Hepatocyte (in vitro differentiated cells): ENCODE measurements at places on chromosomes 4 and X. TPM values are rescaled to one million over a fixed set of nuclear protein-coding genes. Genes with fewer than 3 reads are reported as not detected.

DNA sequence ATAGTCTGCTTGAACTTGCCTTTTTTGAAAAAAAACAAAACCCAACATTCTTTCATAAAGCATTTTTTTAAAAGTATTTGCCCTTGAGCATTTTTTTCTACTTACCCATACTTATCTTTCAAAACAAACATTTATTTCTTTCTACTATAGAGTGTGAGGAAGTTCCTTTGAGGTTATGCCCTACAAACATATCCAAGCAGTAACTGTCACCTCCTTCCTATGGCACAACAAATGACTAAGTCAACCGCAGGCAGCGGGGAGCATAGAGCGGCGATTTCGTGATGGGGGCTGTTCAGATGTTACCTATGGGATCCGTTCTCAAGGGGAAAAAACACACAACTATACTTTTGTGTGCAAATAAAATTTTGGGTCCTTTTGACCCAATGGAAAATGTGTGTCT, 19.4 kb downstream of the SPRY1 start:
- no peak overlapping the region for H3K4me3 ChIP-seq
- no peaks in the 10 kb centered on the region for H3K36me3 ChIP-seq
- no peak overlapping the region for H3K27ac ChIP-seq
- no peak for DNase-seq
- H3K4me1 ChIP-seq = peaks cover 31% of the 10 kb centered on the region
- no peaks in the 10 kb centered on the region for H3K27me3 ChIP-seq

DNA sequence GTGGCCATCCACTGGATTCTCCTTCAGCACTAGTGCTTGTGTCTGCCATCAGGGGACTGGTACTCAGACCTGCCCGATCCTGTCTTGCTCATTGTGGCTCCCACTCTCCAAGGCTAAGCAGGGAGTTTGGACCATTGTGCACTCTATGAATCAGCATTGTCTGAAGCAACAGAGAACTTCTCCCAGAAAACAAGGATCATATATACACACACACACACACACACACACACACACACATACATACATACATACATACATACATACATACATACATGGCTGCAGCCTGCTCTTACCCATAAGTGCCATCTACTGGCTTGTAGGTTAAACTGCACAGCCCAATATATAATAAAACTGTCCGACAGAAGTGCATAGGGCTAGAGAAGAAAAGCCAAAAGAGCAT, 345.3 kb upstream of the LCORL start:
- H3K27me3 ChIP-seq = no peaks in the 10 kb centered on the region
- no peak overlapping the region for H3K27ac ChIP-seq
- no peaks in the 10 kb centered on the region for H3K4me1 ChIP-seq
- peak; percentile 63 for DNase-seq
- H3K36me3 ChIP-seq = no peaks in the 10 kb centered on the region

DNA sequence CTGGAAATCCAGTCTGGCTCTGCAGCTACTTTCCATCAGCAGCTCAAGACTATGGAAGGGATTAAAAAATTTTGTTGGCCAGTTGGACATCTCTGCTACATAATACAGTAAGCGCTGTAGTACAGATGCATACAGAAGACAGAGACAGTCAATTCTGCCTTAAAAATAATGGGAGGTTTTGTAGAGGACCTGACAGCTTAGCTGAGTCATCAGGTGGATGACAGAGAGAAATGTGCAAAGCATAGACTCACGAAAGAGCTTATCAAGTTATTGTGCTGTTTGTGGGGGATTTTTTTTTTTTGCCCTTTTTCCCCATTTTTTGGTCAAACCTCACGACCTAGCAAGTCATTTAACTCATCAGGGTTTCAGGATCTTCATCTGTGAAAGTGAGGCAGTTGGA, 149.0 kb upstream of the SCML1 start:
- H3K27ac ChIP-seq = no peak overlapping the region
- no peak overlapping the region for H3K4me3 ChIP-seq
- H3K27me3 ChIP-seq = no peaks in the 10 kb centered on the region
- H3K4me1 ChIP-seq = peaks cover 2% of the 10 kb centered on the region
- no peak for DNase-seq
- no peaks in the 10 kb centered on the region for H3K36me3 ChIP-seq

GRCh38 chr4:132956962-132957361, 192.1 kb upstream of the PCDH10 start:
- no peak overlapping the region for H3K4me3 ChIP-seq
- no peaks in the 10 kb centered on the region for H3K27me3 ChIP-seq
- H3K27ac ChIP-seq = no peak overlapping the region
- H3K36me3 ChIP-seq = no peaks in the 10 kb centered on the region
- no peak for DNase-seq

DNA sequence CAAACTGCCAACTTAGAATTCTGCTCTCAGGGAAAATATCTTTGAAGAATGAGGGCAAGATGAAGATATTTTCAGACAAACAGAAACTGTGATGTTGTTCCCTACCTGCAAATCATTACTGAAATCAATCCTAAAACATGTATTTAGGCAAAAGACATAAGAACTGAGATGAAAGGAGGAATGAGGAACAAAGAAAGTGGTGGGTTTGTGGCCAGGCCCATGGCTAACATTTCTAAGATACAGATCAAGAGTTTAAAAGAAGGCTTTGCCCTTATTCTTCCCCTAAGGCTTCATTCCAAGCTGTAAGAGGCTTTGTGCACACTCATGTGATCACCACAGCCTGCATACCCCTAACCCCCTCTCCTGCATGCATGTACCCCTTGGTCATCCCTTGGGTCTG, 46.5 kb downstream of the ADGRG2 start:
- no peak overlapping the region for H3K4me3 ChIP-seq
- no peaks in the 10 kb centered on the region for H3K4me1 ChIP-seq
- no peaks in the 10 kb centered on the region for H3K27me3 ChIP-seq
- no peak overlapping the region for H3K27ac ChIP-seq
- H3K36me3 ChIP-seq = no peaks in the 10 kb centered on the region

The PHEX gene
- 0.27 and 0.84 TPM in 2 replicates for total RNA-seq

- H3K27me3 ChIP-seq = no peaks in the 10 kb centered on the region
- no peak for DNase-seq
- H3K4me1 ChIP-seq = peaks cover 6% of the 10 kb centered on the region
- no peak overlapping the region for H3K27ac ChIP-seq
- no peak overlapping the region for H3K4me3 ChIP-seq
- no peaks in the 10 kb centered on the region for H3K36me3 ChIP-seq
Measured at GRCh38 chrX:152810403-152810802, 20.2 kb downstream of the CETN2 start.

- H3K27ac ChIP-seq = no peak within 1 kb of the TSS
- H3K4me1 ChIP-seq = peaks cover 15% of the 10 kb centered on the region
- H3K36me3 ChIP-seq = no peaks in the 10 kb centered on the region
- H3K4me3 ChIP-seq = peak within 1 kb of the TSS; percentile 89
Measured at GRCh38 chr4:973431-974397, at the start of gene DGKQ. DGKQ (minus strand) TSS chr4:973569; CDS start chr4:973482, 87 bp downstream.

- H3K27me3 ChIP-seq = no peaks in the 10 kb centered on the region
- H3K4me1 ChIP-seq = no peaks in the 10 kb centered on the region
- no peak for DNase-seq
Measured at GRCh38 chrX:41257801-41258200, 76.2 kb upstream of the DDX3X start.

The MMGT1 gene
- 20.7 and 25.1 TPM in 2 replicates for total RNA-seq

DNA sequence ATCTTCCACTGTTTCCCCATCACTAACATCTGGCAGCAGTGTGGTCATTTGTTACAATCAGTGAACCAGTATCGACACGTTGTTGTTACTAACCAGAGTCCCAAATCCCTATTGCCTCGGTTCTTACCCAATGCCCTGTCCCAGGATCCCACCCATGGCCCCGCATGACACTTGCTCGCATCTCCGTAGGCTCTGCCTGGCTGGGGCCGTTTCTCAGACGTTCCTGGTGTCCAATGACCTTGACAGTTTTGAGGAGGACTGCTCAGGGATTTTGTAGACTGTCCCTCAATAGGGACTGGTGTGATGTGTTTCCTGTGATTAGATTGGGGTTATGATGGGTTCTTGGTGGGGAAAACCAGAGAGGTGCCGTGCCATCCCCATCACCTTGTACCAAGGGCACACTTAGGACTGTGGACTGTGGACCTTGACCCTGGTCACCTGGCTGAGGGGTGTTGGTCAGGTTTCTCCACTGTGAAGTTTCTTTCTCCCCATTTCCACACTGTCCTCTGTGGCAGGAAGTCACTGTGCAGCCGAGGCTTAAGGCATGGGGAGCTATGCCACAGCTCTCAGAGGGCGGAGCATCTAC, 108.4 kb downstream of the ADRA2C start:
- peaks cover 57% of the 10 kb centered on the region for H3K27me3 ChIP-seq
- no peak for DNase-seq
- H3K4me1 ChIP-seq = no peaks in the 10 kb centered on the region
- no peak overlapping the region for H3K4me3 ChIP-seq
- no peaks in the 10 kb centered on the region for H3K36me3 ChIP-seq

- DNase-seq = no peak
- no peaks in the 10 kb centered on the region for H3K27me3 ChIP-seq
- H3K4me1 ChIP-seq = no peaks in the 10 kb centered on the region
- no peaks in the 10 kb centered on the region for H3K36me3 ChIP-seq
- no peak overlapping the region for H3K27ac ChIP-seq
Measured at GRCh38 chr4:14337892-14338584, 664.2 kb upstream of the CPEB2 start.

The DCAF8L2 gene
- not detected in 2 replicates for total RNA-seq

GRCh38 chr4:168208957-168209614, 109.5 kb downstream of the DDX60 start:
- H3K27me3 ChIP-seq = no peaks in the 10 kb centered on the region
- DNase-seq = no peak
- H3K4me3 ChIP-seq = no peak overlapping the region

DNA sequence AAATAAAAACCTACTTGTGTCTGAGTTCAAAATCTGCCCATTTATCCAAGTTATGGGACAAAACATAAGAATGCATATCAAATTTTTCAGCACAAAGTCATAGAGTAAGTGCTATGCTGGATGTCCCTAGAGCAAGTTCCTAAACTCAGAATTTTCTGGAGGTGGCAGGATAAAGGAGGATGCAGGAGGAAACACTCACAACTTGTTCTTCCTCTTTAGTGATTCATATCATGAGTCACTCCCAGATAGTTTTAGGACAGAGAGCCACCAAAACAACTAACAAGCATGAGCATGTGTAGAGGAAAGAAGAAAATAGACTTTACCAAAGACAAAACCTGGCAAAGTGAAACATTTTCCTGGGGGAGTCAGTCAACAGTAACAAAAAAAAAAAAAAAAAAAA, 302.7 kb downstream of the KCTD8 start:
- H3K4me1 ChIP-seq = no peaks in the 10 kb centered on the region
- no peak for DNase-seq
- H3K36me3 ChIP-seq = no peaks in the 10 kb centered on the region
- H3K27me3 ChIP-seq = no peaks in the 10 kb centered on the region

The GLUD2 gene
- total RNA-seq = 12.6 and 15.2 TPM in 2 replicates

The EVC2 gene
- 3.6 and 4.2 TPM in 2 replicates for total RNA-seq

The TBC1D19 gene
- 13.3 and 21.9 TPM in 2 replicates for total RNA-seq

- H3K4me1 ChIP-seq = no peaks in the 10 kb centered on the region
- H3K4me3 ChIP-seq = no peak overlapping the region
- H3K27ac ChIP-seq = no peak overlapping the region
- no peaks in the 10 kb centered on the region for H3K36me3 ChIP-seq
Measured at GRCh38 chr4:6251365-6251764, 18.3 kb upstream of the WFS1 start.

DNA sequence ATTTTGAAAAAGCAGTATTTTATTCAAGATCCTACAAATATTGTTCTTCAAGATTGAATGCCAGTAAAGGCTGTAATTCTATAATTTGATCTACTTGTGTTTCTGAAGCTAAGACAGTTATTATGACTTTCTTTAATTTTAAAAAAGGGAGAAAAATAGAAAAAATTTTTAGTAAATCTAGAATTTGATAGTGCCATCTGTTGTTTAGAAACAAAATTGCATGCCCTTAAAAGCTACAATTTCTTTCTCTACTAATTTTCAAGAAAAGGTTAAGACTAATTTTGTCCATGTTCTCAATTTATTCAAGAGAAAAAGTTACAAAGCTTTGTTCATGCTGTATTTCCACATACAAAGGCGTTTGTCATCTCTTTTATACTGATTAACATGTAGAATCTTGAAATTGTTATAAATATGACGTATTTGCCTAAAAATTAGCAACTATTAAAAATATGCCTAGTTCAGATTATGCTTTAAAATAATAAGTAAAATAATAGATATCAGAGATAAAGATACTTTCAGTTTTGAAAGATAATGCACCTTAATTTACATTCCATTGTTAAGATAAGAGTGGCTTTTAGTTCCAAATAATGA, 25.6 kb upstream of the MMRN1 start:
- no peaks in the 10 kb centered on the region for H3K27me3 ChIP-seq
- no peak overlapping the region for H3K4me3 ChIP-seq
- H3K27ac ChIP-seq = no peak overlapping the region
- no peaks in the 10 kb centered on the region for H3K4me1 ChIP-seq
- H3K36me3 ChIP-seq = no peaks in the 10 kb centered on the region

The VCX3A gene
- 0.53 TPM in 1 of 2 replicates, not detected in the other for total RNA-seq

DNA sequence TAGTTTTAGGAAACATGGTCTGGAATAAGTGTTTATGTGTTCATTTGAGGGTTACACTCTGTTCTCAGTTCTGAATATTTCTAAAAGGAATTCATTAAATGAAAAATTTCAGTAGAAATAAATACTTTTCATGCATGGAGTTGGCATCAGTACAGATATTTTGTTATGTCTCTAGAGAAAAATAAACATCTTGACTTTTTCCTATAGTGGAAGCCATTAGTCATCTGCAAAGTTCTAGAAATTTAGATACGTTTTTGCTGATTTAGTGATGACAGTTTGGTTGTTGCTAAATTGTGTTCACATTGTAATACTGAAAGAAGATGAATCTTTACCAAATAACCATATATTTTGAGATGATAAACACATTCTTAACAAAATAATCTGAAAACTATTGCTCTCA, 268.2 kb upstream of the TEX13A start:
- H3K27me3 ChIP-seq = no peaks in the 10 kb centered on the region
- H3K27ac ChIP-seq = no peak overlapping the region
- DNase-seq = no peak
- no peaks in the 10 kb centered on the region for H3K36me3 ChIP-seq
- no peak overlapping the region for H3K4me3 ChIP-seq
- no peaks in the 10 kb centered on the region for H3K4me1 ChIP-seq

- H3K27me3 ChIP-seq = no peaks in the 10 kb centered on the region
- H3K4me1 ChIP-seq = no peaks in the 10 kb centered on the region
- H3K27ac ChIP-seq = no peak overlapping the region
- H3K36me3 ChIP-seq = no peaks in the 10 kb centered on the region
Measured at GRCh38 chrX:38868941-38869401, 67.7 kb downstream of the MID1IP1 start.

The HSD17B11 gene
- total RNA-seq = 171 and 175 TPM in 2 replicates

DNA sequence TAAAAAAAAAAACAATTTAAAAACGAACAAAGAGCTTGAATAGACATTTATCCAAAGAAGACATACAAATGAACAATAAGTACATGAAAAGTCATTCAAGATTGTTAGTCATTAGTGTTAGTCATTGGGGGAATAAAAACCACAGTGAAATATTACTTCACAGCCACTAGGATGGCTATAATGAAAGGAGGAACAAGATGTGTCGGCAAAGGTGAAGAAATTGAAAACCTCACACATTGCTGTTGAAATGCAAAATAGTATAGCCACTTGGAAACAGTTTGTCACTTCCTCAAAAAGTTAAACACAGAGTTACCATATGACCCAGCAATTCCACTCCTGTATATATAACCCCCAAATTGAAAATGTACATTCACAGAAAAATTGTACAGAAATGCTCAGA, 45.2 kb upstream of the SLC39A8 start:
- H3K27ac ChIP-seq = no peak overlapping the region
- no peaks in the 10 kb centered on the region for H3K4me1 ChIP-seq
- H3K4me3 ChIP-seq = no peak overlapping the region
- DNase-seq = no peak
- no peaks in the 10 kb centered on the region for H3K36me3 ChIP-seq

GRCh38 chrX:115642895-115643530, 82.0 kb downstream of the PLS3 start:
- H3K36me3 ChIP-seq = no peaks in the 10 kb centered on the region
- H3K27me3 ChIP-seq = no peaks in the 10 kb centered on the region
- peak; percentile 75 for DNase-seq
- H3K4me3 ChIP-seq = no peak overlapping the region
